SIG-M5 (cell line): ENCODE measurements at places on chromosomes 5 and 9.

- no peak for DNase-seq
Measured at GRCh38 chr9:95189251-95190098, 128.0 kb downstream of the FANCC start.

DNA sequence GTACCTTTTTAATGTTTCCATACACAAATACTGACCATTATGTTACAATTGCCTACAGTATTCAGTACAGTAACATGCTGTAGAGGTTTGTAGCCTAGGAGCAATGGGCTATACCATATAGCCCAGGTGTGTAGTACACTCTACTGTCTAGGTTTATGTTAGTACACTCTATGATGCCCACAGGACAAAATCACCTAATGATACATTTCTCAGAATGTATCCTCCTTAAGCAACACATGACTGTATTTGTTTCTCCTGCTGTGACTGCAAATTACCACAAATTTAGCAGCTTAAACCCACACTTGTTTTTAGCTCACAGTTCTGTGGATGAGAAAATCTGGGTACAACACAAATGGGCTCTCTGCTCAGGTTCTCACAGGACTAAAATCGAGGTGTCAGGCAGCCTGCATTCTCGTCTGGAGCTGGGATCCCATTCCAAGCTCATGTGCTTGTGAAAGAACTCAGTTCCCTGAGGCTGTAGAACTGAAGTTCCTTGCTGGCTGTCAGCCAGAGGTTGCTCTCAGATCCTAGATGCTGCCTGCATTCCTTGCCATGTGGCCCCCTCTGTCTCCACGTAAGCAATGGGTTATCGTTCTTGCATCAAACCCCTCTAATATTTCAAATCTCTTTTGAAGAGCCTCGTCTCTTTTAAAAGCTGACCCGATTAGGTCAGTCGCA, 38.6 kb upstream of the PIK3R1 start:
- no peak for DNase-seq

DNA sequence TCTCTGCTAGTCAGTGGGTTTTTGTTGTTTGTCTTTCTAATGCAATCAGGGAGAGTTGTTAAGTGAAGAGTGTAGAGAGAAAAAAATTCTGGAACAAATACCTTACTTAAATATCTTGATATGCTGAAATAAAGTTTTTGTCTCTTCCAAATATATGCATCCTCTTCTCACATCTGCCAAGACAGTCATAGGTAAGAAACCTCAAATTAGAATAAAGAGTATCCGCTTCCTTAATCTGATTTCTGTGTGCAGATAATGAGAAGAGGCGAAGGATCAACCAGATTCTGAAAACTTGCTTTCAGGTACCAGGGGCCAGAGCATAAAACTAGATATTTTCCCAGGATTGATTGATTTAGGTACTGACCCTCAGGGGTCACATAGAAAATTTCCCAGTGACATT, 11.3 kb upstream of the IL6ST start:
- no peak for DNase-seq

DNA sequence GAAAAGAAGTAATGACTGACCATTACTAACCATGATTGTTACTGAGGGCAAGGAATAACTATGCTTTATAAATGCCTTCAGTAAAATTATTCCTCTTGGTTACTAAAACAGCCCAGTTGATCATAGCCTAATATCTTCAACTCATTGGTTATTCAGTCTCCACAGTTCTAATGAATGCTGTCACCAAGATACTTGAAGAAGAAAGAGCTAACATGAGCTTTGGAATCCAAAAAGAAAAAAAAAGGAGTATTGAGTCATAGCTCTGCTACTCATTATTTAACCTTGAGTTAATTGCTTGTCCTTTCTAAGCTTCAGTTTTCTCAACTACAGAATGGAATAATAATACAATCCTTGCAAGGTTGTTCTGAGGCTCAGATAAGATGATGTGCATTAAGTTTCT, 187.7 kb downstream of the BRINP1 start:
- DNase-seq = no peak

- no peak for DNase-seq
Measured at GRCh38 chr5:67805666-67806348, 409.7 kb upstream of the PIK3R1 start.

DNA sequence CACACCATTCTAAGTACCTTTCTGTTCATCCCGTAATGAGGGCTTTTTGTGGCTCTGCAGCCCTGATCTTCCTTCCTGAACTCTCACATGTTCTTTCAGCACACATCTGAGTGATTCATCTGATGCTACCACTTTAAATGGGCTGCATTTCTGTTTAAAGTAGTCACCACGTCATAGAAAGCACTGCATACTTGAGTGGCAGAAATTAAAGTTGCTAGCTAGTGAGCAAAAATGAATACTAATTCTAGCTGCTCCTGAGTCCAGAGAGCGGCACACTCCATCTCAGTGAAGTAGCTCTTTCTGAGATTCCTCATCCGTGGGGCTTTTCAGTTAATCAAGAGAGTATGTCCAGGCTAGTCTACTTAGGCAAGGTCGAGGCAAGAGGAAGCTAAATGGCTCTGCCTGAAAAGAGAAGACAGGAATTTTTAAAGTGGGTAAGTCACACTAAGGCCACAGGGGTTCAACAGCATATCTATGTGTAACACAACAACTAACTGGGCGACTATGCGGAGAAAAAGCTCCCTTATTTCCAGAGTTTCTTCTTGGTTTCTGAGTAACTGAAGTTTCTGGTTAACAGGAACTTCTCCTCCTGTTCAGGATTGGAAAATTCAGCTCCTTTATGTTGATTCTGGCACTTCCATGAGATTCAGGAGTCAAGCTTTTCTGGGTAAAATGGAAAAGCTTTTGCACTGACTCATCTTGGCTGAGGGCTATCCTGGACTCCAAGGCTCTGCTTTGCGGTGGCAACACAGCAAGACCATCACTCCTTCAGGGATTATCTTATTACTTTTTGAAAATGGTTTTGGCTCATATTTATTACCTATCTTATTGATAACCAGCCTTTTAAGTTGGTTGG, 109.5 kb downstream of the TAF11L14 start:
- no peak for DNase-seq

GRCh38 chr5:154644745-154645411, 110.3 kb upstream of the LARP1 start:
- no peak for DNase-seq

DNA sequence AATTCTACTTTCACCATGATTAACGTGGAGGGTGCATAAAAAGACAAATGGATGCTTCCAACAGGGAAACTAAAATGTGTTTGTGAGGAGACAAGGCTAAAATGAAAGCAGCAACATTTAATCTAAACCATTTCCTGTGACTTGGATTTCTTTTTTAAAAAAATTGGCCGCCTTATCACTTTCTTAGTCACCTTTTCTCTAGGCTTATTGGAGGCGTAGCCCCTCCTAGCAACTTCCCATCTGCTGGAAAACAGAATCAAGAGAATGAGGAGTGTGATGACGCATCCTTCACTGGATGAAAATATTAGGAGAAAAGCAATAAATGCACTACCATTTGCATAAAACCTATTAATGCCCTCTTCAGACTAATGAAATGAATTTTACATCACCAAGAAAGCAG, 791 bp upstream of the GPR150 start:
- DNase-seq = no peak

DNA sequence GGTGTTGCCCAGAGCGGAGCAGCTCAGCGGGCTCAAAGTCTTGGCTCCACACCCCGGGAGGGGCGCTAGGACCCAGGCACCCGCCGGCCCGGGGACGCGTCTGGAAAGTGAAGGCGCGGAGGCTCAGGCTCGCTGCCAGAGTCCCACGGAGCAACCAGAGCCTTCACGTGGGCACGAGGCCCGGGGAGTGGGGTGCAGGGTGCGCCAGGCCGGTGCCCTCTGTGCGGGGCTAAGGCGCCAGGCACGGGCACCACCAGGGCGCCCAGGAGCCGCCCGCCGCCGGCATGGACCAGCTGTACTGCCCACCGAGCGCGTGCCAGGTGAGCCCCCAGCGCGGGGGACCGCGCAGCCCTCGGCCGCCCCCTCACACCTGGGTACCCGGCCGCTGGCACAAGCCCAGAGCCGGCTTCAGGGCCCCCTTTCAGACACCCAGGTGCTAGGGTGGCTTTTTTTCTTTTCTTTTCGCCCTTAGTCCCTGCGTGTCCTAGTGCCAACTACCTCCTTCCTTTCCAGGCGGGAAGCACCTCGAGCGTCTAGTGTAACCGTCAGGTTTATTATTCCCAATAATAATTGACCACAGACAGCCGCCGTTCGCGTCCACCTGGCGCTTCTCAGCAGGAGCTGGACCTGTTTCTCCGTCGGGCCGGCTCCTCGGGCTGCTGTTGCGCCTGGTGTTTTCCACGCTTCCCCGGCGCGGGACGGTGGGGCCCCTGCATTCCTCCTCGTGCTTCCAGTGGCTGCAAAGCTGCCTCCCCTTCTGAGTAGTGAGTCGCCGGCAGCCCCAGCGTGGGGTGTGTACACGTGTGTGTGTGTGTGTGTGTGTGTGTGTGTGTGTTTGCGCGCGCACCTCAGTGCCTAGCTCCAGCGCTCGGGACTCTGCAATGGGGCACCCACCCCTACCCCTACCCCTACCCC, 30.1 kb upstream of the PDE8B start:
- no peak for DNase-seq

- no peak for DNase-seq
Measured at GRCh38 chr9:71853084-71853483, 57.9 kb downstream of the ABHD17B start.

- no peak for DNase-seq
Measured at GRCh38 chr9:134455537-134455933, 129.3 kb downstream of the RXRA start.

DNA sequence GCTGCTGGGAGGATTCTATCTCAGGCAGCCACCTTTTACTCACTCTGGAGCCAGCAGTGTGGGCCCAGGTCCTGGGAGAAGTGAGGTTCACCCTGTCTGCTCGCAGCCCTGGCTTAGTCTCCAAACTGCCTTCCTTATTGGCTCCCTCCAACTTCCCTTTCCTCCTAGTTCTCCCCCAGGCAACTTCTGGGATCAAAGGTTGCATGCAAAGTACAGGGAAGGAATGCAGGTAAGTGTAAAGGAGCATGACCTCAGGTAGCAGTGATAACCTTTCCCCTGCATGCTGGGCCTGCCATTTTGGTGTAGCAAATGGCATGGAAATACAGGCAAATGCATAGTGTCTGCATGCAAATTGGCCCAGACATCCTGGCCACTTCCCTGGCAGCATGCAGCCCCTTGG, 53.8 kb upstream of the ARAP3 start:
- DNase-seq = no peak

GRCh38 chr5:85545129-85545528, 1072.6 kb upstream of the COX7C start:
- no peak for DNase-seq

DNA sequence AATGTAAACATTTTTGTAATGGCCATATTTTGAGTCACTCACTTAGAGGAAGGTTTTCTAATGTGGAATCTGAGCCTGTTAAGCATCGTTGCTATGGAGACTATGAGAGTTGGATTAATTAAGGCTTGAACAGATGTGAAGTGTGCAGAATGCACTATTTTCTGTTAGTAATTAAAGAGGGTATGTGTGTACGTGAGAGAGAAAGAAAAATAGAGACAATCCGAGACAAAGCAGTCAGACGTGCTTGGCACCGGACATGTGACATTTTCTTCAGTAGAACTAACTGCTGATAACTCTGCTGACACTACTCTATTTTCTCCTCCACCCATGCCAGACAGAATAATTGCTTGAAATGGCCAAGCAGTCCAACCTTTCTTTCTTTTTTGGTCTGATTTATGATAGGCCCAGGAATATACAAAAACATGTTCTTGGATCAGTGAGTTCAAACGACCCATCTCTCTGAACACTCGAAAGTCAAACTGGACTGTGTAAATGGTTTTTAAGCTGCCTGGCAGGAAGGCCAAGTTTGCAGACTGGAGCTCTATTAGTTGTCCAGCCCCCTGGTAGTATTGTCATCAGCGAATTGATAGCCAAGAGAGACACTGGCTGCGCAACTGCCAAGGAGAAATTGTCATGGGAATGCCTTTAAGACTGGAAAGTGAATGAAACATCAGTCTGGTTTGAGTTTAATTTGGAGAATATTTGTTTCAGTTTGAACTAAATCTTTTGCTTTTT, 322.1 kb downstream of the ARHGEF28 start:
- no peak for DNase-seq

- no peak for DNase-seq
Measured at GRCh38 chr9:92342825-92343488, 17.2 kb downstream of the CENPP start.

GRCh38 chr5:143658956-143659355, 153.0 kb upstream of the HMHB1 start:
- no peak for DNase-seq

DNA sequence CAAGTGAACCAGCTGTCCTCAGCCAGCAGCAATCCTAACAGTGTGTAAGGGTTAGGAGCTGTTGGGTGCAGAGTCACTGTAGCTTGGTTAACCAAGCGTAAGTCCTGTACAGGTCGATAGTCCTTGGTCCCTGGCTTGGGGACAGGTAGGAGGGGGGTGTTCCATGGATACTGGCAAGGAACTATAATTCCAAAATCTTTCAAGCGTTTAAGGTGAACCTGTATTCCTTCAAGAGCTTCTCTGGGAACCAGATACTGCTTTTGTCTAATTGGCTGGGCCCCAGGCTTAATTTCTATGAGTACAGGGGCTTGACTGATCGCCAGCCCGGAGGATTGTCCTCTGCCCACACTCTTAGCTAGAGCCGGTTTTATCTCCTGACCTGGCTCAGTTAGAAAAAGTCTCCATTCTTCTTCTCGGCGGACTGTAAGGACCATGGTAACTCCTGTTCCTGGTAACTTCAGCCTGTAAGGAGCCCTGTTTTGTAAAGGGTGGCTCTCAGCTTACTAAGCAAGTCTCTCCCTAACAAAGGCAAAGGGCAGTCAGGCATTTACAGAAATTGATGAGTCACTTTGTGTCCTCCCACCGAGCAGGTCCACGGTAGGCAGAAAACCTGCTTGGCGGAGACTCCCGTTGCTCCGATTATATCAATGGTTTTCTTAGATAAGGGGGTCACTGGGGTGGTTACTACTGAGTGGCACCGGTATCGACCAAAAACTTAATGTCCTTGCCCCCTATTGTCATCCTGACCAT, 6.0 kb upstream of the ZNF354C start:
- no peak for DNase-seq

- no peak for DNase-seq
Measured at GRCh38 chr5:111932628-111933027, 175.6 kb upstream of the NREP start.

DNA sequence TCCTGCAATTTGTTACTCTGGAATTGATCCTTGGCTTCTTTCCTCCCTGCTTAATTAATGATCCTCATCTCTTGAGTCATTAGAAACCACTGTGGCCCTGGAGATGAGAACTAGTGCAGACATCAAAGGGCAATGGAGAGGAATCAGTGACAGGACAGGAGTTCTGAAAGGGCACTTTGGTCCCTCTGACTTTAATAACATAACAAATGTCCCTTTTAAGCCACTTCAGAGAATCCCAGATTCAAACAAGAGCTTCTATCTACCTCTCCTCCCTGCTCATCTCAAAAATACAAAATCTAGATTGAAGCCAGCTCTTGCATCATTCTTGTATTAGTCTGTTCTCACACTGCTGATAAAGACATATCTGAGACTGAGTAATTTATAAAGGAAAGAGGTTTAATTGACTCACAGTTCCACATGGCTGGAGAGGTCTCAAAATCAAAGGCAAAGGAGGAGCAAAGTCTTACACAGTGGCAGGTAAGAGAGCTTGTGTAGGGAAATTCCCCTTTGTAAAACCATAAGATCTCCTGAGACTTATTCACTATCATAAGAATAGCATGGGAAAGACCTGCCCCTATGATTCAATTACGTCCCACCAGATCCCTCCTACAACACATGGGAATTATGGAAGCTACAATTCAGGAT, 139.1 kb downstream of the PLPPR1 start:
- DNase-seq = no peak
